LoVo (cell line): ENCODE measurements at places on chromosomes 7 and 10.

DNA sequence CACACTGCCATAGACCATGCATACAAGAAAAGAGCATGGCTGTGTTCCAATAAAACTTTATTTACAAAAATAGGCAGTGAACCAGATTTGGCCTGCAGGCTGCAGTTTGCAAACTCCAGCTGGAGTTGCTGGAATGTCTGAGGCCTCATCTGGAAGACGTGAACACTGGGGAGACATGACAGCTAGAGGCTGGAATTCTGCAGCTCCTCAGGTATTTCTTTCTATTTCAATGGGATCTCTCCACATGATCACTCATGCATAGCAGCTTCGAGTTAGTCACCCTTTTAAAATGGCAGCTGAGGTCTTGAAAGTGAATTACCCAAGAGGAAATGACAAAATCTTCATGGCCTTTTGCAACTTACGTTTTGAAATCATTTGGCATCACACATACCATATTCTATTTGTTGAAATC lies 52.6 kb upstream of the BET1 start:
- DNase-seq = no peak

- DNase-seq = no peak
These were observed 59.8 kb upstream of the MSRB2 start for GRCh38 chr10:23035569-23035968.

- DNase-seq = peak; percentile 7
These were observed 799 bp downstream of the VAX1 start for GRCh38 chr10:117137031-117137910.

GRCh38 chr7:112159351-112159750 lies 46.8 kb downstream of the DOCK4 start:
- no peak for DNase-seq

DNA sequence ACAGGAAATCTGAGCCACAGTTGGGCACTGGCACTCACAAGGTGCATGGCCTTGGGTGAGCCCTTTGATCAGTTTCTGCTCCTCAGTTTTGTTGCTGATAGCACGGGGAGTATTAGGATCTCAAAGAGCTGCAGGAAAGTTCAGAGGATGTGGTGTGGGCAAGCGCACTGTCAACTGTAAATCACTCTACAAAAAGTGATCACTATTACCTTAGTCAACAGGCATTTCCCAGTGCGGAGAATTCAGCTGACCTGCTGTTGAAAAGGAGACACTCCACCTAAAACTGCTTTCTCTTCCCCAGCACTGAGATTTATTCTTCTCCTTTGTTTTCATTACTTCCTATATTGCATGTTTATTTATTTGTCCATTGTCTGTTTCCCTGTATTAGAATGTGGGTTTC lies 331.0 kb downstream of the PRPF18 start:
- no peak for DNase-seq

GRCh38 chr10:62772186-62772974 lies 32.1 kb upstream of the ADO start:
- no peak for DNase-seq

DNA sequence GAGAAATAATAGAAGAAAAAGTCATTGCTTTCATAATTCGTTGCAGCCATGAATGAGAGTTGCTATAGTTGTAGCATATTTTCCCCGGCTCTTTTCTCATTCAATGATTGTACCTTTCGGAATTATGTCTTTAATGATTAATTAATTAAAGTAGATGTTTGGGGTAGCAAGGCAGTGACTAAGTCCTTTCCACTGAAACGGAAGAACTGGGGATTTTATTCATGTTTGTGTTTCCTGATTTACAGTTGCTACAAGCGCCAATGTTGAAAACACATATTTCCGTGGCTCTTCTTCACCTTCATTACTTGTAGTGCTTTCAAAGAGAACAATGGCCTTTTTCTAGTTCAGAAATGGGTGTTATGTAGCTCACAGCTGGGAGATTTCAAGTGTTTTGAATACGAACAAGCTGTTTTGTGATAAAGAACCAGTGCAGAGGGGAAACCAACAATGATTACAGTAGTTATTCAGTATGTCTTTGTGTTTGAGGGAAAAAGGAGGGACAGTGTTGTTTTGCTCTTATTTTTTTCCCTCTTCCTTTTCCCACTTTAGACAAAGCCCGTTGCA lies 153.5 kb downstream of the NSUN6 start:
- DNase-seq = no peak

- DNase-seq = no peak
These were observed 258.0 kb upstream of the PRKCQ start for GRCh38 chr10:6838118-6838517.

DNA sequence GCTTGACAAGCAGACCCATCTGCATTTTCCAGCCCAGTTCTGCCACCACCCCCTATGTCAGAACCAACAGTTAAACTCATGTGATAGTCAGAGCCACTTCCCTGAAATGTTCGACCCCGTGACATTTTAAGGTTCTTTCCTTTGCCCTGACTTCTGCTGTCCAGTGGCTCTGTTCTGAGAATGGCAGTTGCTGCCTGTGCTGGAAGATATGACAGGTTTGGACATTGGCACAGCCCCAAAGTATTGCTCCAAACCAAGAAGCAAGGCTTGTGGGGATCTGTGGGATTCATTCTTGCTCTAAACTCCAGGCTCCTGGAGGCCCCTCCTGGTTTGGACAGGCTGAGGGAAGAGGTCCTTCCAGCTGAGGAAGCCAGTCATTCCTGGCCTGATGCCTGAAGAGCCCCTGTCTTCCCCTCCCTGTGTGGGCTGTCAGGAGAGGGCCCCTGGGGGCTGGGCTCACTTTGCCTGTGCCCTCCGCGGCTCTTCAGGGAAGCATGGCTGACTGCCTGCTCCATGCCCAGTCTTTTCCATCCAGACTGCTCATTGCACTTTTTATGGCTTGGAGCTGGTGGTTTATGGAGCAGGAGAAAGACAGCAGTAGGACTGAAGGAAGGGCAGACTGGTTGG lies 138.0 kb downstream of the CDH23 start:
- no peak for DNase-seq

DNA sequence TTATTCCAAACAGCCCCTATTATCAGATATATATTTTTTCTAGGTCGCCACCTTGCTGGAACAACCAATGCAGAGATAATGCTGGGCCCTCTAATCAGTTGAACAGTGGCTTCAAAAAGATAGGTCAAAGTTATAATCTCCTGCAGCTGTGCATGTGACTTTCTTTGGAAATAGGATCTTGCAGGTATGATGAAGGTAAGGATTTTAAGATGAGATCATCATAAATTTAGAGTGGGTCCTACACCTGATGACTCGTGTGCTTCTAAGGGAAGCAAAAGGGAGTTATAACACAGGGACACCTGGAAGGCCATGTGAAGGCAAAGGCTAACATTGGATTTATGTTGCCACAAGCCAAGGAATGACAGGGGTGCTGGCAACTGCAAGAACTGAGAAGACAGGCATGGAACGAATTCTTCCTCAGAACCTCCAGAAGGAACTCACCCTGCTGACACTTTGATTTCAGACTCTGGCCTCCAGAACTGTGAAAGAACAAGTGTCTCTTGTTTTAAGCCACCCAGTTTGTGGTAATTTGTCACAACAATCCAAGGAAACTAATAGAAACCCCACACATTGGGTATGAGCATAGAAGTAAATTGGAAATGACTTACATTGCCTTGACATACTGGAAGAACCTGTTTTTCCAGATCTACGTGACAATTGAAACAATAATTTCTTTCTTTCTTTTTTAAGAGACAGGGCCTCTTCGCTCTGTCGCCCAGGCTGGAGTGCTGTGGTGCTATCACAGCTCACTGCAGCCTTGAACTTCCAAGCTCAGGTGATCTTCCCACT lies 34.4 kb downstream of the CCDC71L start:
- peak; percentile 51 for DNase-seq

GRCh38 chr10:60573336-60573735 lies 183.7 kb upstream of the ANK3 start:
- no peak for DNase-seq

GRCh38 chr10:5958077-5958476 lies 19.3 kb downstream of the IL15RA start:
- no peak for DNase-seq

DNA sequence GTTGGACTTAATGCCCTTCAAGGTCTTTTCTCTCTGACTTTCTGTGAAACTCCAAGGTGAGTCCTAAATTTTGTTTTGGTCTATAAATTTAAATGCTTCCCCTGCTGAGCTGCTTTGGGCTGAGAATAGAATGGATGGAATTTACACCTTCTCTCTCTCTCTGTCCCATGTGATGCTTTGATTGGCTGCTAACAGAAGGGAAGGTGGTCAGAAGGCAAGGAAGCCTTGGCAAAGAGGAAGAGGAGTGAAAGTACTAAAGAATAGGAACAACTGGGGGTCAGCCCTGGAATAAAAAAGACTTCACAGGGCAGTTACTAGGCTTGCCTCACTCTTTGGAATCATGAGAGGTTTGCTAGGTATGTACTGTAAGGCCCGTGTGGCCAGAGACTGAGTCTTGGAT lies 260.2 kb downstream of the AUTS2 start:
- no peak for DNase-seq

DNA sequence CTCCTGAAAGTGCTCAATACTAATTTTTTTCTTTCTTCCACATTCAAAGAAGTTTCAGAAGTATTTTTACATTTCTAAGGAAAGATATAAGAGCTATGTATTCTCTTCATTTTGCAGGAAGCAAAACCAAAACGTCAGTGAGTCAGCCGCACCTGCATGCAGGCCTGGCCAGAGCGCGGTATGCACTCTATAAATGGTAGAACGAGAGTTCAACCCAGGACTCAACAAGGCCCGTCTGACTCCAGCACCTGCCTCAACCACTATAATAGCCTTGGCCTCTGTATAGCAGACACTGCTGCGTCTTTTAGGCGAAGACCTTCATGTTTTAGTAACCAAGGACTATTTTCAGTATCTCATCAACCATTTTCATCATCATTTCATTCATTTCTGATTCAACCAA lies 113.2 kb downstream of the KMT2E start:
- DNase-seq = no peak

DNA sequence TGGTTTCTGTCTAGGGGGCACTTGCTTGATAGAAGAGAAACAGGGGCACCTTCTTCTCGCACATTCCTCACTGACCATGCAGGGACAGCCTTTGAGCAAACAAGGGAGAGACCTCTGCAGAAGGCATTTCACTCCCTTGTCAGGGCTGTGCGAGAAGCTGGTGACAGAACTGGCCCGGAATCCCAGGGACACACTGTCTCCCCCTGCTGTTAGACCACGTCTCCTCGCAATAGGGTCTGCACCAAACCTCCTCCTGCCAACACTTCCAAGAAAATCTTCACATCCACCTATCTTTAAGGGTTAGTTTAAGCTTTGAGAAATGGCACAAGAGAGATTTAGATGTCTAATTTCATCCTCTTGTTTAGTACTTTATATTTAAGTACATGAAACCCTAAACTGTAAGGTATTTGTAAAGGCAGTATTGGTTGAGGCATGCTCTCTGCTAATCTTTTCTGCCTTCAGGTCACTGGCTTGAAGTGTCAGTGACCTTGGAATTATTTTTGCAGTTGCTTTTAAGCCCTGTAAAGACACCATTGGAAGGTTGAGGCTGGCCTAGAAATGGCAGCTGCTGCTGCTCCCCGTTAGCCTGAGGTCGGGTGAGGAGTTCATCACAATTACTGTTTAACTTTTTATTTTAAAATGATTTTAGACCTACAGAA lies 37.0 kb downstream of the RBM20 start:
- peak; percentile 7 for DNase-seq

DNA sequence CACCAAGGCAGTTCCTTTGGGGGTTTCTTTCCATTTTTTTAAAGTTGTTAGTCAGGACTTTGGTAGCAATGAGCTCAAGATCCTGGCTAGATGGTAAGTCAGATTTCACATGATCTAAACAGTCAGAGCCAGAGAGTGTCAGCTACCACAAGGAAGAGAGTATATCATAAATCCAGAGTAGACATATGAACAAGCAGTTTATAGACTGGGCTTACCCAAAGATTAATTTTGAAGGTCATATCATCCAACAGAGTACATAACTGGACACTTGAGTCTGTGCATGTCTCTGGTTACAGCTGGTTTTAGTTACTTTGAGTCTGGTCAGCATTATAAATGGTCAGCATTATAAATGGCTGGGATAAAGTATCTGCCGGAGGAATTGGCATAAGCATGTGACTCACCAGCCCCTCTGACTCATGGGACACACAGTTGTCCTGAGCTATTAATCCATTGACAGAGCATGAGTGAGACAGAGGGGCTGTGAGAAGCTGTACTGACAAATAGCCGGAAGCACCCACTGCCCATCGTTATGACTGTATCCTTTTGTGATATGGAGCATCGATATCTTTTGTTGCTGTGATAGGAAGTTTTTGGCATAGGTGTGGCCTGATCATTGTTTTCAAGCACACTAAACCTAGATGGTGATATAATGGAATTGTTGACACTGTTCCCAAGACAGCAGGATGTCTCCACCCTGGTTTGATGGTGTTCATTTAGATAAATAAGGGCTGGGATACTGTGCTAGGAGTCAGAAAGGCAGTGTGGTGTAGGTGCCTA lies 19.3 kb downstream of the PPP1R3C start:
- DNase-seq = peak; percentile 47

DNA sequence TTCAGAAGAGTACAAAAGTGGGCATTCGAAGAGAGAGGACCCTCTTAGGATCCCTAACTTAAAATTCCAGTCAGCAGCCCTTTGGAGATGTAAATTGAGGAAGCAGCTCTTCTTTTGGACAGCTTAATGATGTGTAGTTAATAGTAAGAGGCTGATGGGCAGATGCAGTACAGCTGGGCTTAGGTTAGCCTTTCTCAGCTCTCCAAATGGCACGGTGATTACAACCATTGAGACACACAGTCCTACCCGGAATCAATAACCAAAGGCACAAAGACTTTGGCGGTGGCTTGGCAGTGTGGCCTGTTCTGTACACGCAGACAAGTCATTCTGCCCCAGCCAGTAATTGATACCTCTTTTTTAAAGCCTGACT lies 26.8 kb downstream of the GAD2 start:
- DNase-seq = no peak

DNA sequence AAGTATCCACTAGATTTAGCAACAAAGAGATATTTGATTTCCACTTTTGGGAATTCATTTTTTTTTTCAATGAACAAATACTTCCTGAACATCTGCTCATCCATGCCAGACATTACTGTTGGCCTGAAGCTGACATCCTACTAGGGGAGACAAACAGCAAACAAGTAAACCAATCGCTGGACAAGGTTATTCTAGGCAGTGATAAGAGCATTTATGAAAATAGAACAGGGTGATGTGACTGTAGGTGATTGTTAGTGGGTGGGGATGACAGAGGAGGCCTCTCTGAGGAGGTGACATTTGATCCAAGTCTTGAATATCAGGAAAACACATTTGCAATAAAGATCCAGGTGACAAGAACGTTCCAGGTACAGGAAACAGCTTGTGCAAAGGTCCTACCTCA lies 89.1 kb upstream of the FAM180A start:
- DNase-seq = no peak
